ENCODE measurements at places on chromosomes 3 and 15.

DNA sequence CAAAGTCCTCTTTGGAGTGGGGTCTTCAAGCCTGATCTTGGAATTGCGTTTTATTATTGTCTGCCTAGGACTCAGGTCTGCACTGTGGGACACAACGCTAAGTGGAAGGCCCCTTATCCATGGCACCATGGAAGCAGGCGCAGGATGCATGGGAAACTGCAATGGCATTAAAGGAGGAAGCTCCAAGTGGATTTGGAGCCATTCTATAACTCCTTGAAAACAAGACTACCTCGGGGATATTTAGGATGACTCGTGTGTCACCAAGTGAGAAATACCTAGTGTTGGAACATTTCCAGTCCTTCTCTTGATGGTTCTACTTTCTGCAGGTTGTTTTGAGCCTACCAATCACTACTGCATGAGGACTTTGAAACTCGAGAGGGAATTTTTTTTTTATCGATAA, 126.6 kb upstream of the ZBED2 start:
- DNase-seq, result no peak

DNA sequence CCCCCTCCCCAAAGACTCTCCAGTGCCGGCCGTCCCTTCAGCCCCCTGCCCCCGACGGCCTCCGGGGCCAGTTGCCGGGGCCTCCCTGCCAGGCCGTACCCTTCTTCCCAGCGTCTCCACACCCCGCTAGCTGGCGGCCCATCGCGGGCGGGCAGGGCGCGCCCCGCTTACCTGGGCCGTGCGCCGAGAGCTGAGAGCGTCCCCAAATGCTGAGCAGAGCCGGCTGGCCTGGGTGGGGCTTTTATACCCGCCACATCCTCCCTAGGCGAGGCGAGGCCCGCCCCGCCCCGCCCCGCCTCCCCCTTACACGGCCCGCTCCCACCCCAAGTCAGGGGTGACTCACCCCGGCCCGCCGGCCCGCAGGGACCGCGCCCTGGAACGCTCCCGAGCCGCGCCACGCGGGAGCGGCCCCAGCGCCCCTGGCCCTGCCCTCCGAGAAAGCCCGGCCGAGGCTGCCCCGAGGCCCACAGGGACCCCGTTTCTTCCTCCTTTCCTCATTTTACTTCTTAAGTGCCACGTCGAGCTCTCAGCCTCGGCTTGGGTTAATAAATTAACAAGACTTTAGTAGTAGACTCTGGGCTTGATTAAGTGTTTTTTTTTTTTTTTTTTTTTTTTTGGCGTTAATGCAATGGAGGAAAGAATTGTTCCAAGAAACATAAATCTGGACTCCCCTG, at the start of gene ANXA2:
Gene ANXA2, minus strand, starts transcription at position 215 of the 674 bp plus-strand sequence. CDS start 11,911 bp downstream, outside the sequence.
- DNase-seq, result peak; percentile 81

DNA sequence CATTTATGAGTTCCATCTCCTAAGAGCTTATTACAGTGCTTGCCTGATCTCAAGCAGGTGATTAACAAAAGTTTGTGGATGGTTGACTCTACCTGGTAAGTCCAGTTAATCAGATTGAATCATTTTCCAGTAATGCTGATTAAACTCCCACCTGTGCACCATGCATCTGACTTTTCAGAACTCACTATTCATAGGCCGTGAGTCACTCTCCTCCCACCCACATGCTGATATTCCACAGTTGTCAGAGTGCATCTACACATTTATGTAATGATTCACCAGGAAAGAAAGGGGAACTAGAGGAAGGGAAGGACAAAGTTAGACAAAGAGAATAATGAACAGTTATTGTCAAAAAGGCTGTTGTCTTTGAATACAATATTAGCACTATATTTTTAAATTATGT, 106.2 kb upstream of the UBE3A start:
- no peak for DNase-seq

DNA sequence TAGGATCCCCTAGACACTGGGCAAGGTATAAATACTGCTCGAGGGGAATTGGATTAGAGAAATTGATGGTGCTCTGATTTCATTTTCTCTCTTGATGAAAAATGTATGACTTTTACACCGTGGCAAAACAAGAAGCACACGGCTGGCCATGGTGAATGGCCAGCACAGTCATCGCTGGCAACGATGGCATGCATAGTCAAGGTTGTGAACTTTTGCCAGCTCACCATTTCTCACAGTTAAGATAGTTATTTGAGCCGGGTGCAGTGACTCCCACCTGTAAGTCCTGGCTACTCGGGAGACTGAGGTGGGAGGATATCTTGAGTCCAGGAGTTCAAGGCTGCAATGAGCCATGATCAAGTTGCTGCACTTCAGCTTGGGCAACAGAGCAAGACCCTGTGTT, 95.4 kb downstream of the HMG20A start:
- DNase-seq, result no peak

DNA sequence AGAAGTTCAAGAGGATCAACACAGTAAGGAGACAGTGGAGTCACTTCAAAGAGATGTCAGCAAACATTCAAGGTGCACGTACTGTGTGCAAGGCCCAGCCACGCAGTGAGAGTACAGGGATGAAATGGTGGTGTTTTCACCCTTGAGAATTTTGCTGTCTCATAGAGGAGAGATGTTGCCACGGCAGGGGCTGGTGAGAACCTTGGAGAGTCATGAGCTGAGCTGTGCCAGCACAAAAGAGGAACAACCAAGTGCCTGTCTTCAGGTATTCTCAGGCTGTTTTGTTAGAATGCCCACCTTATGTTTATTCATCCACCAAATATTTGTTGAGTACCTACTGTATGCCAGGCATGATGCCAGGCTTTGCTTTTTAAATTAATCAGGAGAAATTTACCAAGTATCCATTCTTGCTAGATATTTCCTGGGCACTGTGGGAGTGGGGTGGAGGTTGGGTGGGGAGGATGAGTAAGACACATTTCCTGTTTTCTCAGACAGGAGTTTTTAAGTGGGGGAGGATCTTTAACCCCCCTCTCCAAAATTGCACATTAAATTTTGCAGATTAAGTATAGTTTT, 72.6 kb downstream of the SLC6A11 start:
- no peak for DNase-seq

- DNase-seq, result no peak
These were observed 229.2 kb upstream of the CHRM5 start for GRCh38 chr15:33738941-33739664.

- DNase-seq, result no peak
These were observed 17.2 kb downstream of the SYNPR start for GRCh38 chr3:63295356-63295755.

DNA sequence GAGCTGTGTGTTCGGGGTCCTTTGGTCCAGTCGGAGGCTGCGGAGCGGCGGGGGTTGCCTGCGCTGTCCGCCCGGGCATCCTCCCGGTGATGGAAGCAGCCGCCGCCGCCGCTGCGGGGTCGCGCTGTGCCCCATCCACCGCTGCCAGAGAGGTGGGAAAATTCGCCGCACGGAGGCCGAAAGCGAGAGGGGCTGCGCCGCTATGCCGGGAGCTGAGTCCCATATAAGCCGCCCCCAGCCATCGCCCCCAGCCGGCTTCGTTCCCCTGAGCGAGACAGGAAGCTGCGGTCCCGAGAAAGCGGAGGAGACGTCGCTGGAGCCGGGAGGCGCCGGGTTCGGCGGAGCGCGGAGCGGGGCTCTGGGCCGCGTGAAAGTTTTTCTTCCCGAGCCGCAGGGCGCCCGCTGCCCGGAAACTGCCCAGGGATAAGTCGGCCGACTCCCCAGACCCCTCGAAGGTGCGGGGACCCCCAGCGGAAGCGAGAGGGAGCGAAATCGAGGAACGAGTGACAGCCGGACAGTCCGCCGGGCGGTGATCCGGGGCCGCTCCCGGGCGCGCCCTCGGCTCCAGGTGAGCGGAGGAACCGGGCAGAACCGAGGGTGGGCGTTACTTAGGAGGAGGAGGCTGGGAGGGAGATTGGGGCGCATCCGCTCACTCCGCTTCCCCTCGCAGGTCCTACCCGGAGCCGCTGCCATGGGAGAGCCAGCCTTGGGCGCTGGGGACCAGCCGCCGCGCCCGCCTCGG, 574 bp downstream of the CHST2 start:
- peak; percentile 10 for DNase-seq

DNA sequence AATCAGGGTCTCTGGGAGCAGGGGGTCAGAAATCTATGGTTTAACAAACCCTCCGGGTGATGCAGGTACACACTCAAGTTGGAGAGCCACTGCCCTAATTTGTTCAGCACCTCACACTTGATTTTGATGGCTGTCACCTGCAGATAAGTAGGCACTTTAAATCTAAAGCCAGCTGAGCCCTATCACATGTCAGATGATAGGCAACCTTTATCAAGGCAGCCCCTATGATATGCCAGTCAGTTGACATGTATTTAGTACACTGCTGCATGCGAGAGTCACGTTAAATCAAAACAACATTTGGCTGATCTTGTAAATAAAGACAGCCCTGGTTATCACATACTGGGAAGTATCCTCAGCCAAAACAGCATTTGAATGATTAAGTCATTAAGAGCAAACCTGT, 104.4 kb upstream of the MCTP2 start:
- no peak for DNase-seq

GRCh38 chr3:60827666-60828065, 423.6 kb downstream of the FHIT start:
- no peak for DNase-seq

DNA sequence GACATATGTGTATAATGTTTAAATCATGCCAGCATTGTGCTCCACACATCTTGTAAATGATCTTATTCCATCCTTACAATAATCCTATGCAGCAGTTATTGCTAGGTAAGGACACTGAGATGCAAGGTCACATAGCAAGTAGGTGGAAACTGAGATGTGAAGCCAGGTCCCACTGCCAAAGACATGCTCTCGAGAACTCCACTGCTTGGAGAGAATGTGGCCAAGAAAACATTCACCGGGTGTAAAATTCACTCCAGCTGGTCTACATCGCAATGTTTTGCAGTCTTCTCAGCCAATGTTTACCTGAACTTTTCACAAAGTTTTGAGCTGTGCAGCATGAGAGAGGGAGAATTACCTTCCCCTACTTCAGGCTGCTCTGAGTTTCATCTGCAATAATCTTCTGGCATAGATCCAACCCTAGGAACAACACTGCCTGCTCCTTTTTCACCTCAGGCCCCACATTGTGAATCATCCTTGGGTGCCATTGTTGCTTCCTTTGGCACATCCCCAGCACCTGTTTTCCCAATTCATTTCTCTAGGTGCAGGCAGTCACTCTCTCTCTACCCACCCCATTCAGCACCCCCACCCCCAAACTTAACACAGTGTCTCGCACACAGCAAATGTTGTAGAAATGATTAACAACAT, 53.5 kb upstream of the PRTG start:
- no peak for DNase-seq

DNA sequence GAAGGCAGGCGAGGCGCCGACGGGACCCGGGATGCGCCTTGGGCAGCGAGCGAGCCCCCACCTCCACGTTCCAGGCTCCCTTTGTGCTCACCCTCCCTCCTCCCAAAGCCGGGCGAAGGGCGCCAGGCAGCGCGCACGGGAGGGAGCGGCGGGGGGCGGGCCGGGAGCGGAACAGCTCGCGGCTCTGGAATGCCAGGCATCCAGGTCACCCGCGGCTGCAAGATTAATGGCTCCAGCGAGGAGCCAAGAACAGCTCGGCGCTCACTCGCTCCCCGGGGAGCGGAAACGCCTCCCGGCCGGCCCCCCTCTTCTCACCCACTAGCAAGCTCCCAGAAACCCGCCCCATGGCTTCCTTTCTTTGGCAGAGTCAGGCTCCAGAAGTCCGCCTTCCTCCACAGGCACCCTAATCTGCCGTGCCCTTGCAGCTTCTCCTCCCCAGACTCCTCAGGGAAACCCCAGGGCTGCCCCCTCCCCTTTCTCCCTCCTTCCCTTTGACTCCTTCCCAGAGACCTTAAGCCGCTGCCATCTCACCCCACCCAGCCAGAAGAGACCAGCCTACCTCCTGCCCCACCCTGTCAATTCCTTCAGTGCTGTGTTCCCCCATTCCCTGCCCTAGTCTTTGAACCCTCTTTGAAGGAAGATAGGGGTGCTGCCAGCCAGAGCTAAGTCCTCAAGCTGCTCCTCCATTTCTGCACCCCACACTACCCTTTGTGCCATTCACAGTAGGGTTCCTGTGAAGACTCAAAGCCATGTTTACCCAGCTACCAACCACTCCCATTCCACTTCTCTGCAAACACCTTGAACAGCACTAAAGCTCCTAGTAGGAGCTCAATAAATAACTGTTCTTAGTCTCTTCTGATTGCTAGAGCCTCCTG, 9.9 kb downstream of the AMOTL2 start:
- DNase-seq, result no peak

GRCh38 chr3:89216016-89216739, 108.8 kb downstream of the EPHA3 start:
- DNase-seq, result no peak

DNA sequence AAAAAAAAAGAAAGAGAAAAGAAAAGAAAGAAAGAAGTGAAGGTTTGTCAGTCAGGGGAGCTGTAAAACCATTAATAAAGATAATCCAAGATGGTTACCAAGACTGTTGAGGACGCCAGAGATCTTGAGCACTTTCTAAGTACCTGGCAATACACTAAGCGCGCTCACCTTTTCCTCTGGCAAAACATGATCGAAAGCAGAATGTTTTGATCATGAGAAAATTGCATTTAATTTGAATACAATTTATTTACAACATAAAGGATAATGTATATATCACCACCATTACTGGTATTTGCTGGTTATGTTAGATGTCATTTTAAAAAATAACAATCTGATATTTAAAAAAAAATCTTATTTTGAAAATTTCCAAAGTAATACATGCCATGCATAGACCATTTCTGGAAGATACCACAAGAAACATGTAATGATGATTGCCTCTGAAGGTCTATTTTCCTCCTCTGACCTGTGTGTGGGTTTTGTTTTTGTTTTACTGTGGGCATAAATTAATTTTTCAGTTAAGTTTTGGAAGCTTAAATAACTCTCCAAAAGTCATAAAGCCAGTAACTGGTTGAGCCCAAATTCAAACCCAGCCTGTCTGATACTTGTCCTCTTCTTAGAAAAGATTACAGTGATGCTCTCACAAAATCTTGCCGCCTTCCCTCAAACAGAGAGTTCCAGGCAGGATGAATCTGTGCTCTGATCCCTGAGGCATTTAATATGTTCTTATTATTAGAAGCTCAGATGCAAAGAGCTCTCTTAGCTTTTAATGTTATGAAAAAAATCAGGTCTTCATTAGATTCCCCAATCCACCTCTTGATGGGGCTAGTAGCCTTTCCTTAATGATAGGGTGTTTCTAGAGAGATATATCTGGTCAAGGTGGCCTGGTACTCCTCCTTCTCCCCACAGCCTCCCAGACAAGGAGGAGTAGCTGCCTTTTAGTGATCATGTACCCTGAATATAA, 2.0 kb downstream of the B2M start:
- no peak for DNase-seq

GRCh38 chr3:37236024-37236423, 61.6 kb upstream of the LRRFIP2 start:
- no peak for DNase-seq

GRCh38 chr3:172316758-172317157, 131.5 kb downstream of the GHSR start:
- no peak for DNase-seq

DNA sequence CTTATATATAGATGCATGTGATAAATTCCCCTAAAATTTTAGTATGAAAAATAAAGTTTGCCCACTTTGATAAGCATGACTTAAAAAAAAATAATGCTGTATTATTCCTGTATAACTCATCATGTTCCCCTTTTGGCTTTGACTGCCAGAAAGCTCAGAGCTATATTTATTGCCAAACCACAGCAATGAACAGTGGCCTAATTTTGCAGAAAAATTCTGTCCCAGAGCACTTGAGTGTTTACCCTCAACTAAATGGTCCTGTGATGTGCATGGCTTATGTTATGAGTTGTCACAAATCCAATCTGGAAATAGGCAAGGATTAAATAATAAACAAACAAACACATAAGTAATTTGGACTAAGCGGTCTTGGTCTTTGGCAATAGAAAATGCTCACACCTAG, 276.7 kb downstream of the SLC9A9 start:
- DNase-seq, result no peak

GRCh38 chr3:60760145-60760544, 491.1 kb downstream of the FHIT start:
- no peak for DNase-seq
